ENCODE measurements at places on chromosomes 13 and 19. TPM values are rescaled to one million over a fixed set of nuclear protein-coding genes. Genes with fewer than 3 reads are reported as not detected.

- no peak for DNase-seq
Measured at GRCh38 chr13:82800391-82800790, 1081.9 kb downstream of the SLITRK1 start.

ZNF554 gene
- total RNA-seq: 5.8 TPM

RNF225 gene
- not detected for total RNA-seq

GRCh38 chr13:44407891-44408290 lies 34.3 kb downstream of the SERP2 start:
- DNase-seq: no peak

IGFL3 gene
- not detected for total RNA-seq

RNF113B gene
- total RNA-seq: not detected

GRCh38 chr13:111269508-111269907 lies 50.9 kb upstream of the TEX29 start:
- DNase-seq: no peak

DNA sequence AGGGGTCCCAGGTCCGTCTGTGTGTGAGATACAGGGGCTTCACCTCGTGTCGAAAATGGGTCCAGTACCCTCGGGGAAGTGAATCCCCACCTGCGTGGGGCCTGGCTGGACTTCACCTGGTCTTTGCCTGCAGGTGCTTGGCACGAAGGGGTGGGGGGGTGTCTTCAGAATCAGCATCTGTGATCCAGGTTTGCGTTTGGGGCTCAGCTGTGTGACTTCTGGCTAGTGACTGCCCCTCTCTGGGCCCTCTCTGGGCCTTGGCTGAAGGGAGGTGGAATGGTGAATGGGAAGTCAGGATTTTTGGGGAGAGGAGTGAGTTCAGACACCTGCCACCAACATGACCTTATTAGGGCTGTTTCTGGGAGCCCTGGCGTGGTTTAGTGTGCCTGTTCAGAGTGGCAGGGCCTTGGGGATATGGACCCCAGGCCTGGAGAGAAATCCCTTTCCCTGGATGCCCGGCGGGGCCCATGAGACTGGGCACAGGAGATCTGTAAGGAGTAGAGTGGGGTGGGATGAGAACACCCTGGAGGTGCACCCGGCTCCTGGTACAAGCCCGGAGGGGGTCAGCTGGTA lies 2.7 kb downstream of the CELF5 start:
- DNase-seq: no peak

All from osteoblast (primary cell).